ENCODE measurements at places on chromosomes 6 and 20. TPM values are rescaled to one million over a fixed set of nuclear protein-coding genes. Genes with fewer than 3 reads are reported as not detected.

PHACTR1 gene
- total RNA-seq, result 0.44 TPM

LPA gene
- not detected for total RNA-seq

FAM162B gene
- total RNA-seq, result not detected

GRCh38 chr20:64222291-64222735 lies 33.2 kb upstream of the PCMTD2 start:
- H3K4me3 ChIP-seq, result no peak overlapping the region
- peaks cover 48% of the 10 kb centered on the region for H3K4me1 ChIP-seq
- DNase-seq, result no peak
- no peak overlapping the region for H3K27ac ChIP-seq
- no peaks in the 10 kb centered on the region for H3K36me3 ChIP-seq
- no peaks in the 10 kb centered on the region for H3K27me3 ChIP-seq

- DNase-seq, result no peak
- peaks cover 21% of the 10 kb centered on the region for H3K4me1 ChIP-seq
- H3K27me3 ChIP-seq, result no peaks in the 10 kb centered on the region
- H3K27ac ChIP-seq, result no peak overlapping the region
- no peak overlapping the region for H3K4me3 ChIP-seq
These were observed 38.6 kb downstream of the ATXN1 start for GRCh38 chr6:16722630-16723029.

DNA sequence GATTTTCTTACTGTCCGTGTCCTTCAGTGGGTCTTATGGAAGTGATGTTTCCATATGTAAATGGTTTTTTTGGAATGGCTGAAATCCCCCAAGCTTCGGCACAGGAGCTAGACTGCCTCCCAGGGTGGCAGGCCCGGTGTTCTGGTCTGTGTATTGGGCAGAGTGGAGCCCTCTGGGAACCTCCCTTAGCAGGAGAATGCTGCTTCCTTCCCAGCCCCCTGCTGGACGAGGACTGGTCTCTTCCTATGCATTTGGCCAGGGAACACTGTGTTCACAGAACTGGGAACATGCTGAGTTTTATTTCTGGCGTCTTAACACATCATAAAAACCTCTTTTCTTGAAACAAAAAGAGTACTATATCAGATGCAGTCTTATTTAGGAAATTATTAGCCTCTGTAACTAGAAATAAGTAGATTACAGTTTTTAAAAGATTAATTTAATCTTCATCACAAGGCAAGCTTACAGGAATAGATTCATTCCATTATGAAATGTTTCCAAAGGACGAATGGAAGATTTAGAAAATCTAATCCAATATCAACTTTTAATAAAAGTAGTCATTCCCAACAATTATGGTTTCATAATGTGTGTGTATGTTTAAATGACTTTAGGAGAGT lies 56.6 kb downstream of the SYTL3 start:
- H3K27ac ChIP-seq, result no peak overlapping the region
- H3K4me1 ChIP-seq, result peaks cover 10% of the 10 kb centered on the region
- H3K27me3 ChIP-seq, result no peaks in the 10 kb centered on the region
- H3K36me3 ChIP-seq, result no peaks in the 10 kb centered on the region

DNA sequence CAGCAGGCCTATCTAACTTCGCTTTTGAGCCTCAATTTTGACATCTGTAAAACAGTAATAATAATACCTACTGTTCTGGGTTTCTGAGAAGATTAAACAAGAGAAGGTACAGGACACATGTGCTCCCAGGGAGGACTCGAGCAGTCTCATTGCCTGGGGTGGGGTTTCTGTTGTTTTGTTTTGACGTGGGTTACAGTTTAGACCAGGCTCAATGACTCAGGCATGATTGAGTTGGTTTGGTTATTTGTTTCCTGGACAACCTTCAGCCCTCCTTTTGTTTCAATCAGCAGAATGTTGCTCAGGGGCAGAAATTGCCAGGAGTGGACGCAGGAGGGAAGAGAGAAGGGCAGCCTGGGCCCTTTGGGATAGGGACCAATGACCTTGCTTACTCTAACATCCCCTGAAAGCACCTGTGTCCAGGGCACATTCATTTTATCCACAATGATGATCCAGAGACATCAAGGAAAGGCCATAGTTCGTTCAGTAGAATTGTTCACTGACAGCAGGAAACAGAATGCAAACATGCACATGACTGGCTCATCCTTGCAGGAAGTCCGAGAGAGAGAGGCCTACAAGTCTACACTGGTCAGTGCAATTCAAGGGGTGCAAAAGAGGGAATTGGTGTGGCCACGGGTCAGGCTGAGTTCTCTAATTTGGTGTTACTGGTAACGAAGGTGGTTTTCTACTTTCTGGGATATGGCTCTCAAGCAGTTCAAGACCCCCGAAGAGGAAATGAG lies 74.5 kb upstream of the MRPS10 start:
- peaks cover 56% of the 10 kb centered on the region for H3K4me1 ChIP-seq
- no peak overlapping the region for H3K27ac ChIP-seq
- H3K4me3 ChIP-seq, result no peak overlapping the region

- peaks cover 26% of the 10 kb centered on the region for H3K4me1 ChIP-seq
- no peaks in the 10 kb centered on the region for H3K27me3 ChIP-seq
- no peak for DNase-seq
- no peaks in the 10 kb centered on the region for H3K36me3 ChIP-seq
- no peak overlapping the region for H3K27ac ChIP-seq
These were observed 10.3 kb downstream of the ARHGAP18 start for GRCh38 chr6:129699659-129700058.

- DNase-seq, result no peak
- no peak overlapping the region for H3K4me3 ChIP-seq
- H3K27ac ChIP-seq, result no peak overlapping the region
- H3K36me3 ChIP-seq, result no peaks in the 10 kb centered on the region
These were observed 24.0 kb downstream of the SLC26A8 start for GRCh38 chr6:36000451-36000850.

- H3K27ac ChIP-seq, result no peak overlapping the region
- H3K36me3 ChIP-seq, result no peaks in the 10 kb centered on the region
- no peak overlapping the region for H3K4me3 ChIP-seq
- DNase-seq, result no peak
- H3K27me3 ChIP-seq, result no peaks in the 10 kb centered on the region
These were observed 49.8 kb downstream of the EDN1 start for GRCh38 chr6:12339808-12340487.

GRCh38 chr6:41392246-41392645 lies 56.8 kb downstream of the NCR2 start:
- no peak overlapping the region for H3K4me3 ChIP-seq
- H3K27ac ChIP-seq, result no peak overlapping the region
- peaks cover 4% of the 10 kb centered on the region for H3K27me3 ChIP-seq
- H3K36me3 ChIP-seq, result no peaks in the 10 kb centered on the region
- H3K4me1 ChIP-seq, result no peaks in the 10 kb centered on the region

GRCh38 chr20:35030136-35030535 lies 62.5 kb downstream of the TRPC4AP start:
- H3K27me3 ChIP-seq, result no peaks in the 10 kb centered on the region
- no peak for DNase-seq
- no peaks in the 10 kb centered on the region for H3K4me1 ChIP-seq

GRCh38 chr20:20946122-20946759 lies 159.9 kb downstream of the LINC00237 start:
- no peak for DNase-seq
- H3K27me3 ChIP-seq, result no peaks in the 10 kb centered on the region
- H3K4me1 ChIP-seq, result no peaks in the 10 kb centered on the region
- H3K36me3 ChIP-seq, result no peaks in the 10 kb centered on the region
- no peak overlapping the region for H3K27ac ChIP-seq

DNA sequence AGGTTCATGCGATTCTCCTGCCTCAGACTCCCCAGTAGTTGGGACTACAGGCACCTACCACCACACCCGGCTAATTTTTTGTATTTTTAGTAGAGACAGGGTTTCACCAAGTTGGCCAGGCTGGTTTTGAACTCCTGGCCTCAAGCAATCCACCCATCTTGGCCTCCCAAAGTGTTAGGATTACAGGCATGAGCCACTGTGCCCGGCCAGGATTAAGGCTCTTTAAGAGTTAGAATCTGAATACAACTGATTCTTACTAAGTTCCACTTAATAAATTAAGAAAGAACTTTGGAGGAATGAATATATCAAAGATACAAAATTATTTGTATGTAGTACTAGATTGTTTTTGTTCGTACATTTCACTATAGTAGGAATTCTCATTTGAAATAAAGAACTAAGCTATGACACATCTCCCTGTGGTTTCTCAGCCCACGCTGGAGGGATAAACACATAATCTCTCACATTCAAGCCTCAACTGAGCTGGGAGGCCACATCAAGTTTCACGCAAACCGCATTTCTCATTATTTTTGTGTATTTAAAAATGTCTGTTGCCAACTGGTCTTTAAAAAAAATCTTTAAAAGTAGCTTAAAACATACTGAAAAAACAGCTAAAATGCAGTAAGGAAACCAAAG lies 34.2 kb downstream of the DTNBP1 start:
- H3K4me1 ChIP-seq, result peaks cover 22% of the 10 kb centered on the region
- H3K36me3 ChIP-seq, result no peaks in the 10 kb centered on the region
- no peak overlapping the region for H3K27ac ChIP-seq
- no peaks in the 10 kb centered on the region for H3K27me3 ChIP-seq
- peak; percentile 8 for DNase-seq

GRCh38 chr6:54288474-54288873 lies 19.8 kb upstream of the TINAG start:
- H3K27me3 ChIP-seq, result no peaks in the 10 kb centered on the region
- no peak overlapping the region for H3K27ac ChIP-seq
- H3K4me3 ChIP-seq, result no peak overlapping the region
- no peaks in the 10 kb centered on the region for H3K4me1 ChIP-seq

GRCh38 chr20:17992847-17993513 lies 24.2 kb downstream of the MGME1 start:
- no peak for DNase-seq
- H3K27ac ChIP-seq, result no peak overlapping the region
- peaks cover 24% of the 10 kb centered on the region for H3K4me1 ChIP-seq
- H3K4me3 ChIP-seq, result no peak overlapping the region

DNA sequence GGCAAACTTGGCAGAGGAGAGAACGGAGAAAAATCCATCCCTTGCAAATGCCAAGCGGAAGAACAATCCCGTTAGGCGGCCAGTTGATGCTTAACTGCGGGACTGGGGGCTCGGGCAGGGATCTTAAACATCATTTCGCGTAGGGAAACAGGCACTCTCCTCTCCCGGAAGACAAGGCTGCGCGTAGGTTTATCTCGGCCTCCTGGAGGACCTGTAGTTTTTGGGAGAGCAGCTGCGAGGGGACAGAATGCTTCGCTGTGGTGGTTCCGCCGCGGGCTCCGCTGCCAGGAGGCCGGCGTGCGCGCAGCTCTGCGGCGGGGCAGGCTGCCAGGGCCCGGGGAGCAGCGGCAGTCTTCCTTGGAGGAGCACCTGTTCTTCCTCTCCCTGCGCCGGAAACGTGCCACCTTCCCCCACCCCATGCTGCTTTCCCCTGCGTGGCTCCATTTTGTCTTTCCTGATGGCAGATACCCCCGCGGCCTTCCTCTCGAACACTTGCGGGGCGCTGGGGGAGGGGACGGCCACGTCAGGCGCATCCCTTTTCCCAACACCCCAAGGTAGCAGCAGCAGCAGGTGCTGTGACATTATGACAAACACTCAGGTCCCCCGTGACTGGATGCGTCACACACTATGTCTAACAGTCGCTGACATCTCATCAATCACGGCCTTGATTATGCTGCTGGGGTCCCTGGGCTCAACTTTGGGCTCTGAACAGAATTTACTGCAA lies 230.7 kb upstream of the BTBD3 start:
- no peak for DNase-seq
- no peaks in the 10 kb centered on the region for H3K36me3 ChIP-seq
- H3K27ac ChIP-seq, result no peak overlapping the region
- H3K4me1 ChIP-seq, result no peaks in the 10 kb centered on the region

DNA sequence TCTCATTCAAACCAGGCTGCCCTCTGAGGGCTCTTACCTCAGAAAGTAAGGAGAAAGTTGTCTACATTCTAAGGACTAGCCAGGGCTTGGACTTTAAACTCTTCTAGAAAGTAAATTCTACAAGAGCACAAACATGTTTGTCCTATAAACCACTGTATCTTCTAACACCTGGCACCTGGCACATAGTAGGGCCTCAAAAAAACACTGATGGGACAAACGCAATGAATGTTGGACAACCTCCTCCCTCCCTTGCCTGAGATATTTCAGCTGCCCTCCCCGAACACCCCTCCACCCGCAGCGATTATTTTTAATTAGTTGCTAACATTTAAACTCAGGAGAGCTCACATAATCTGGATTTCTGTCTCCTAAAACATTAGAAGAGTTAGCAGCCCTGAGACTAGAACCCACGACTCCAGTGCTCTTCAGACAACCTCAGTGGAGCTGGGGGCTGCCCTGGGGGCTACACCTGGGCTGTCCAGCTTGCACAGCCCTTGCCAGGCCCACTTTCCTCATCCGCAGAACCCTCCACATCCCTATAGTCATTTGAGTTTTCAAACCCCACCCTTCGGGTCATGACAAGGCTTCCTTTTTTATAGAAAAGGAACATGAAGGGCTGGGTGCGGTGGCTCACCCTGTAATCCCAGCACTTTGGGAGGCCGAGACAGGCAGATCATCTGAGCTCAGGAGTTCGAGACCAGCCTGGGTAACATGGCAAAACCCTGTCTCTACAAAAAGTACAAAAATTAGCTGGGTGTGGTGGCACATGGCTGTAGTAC lies 4.9 kb downstream of the HCK start:
- no peak for DNase-seq
- H3K4me3 ChIP-seq, result no peak overlapping the region
- H3K27me3 ChIP-seq, result peaks cover 15% of the 10 kb centered on the region
- no peak overlapping the region for H3K27ac ChIP-seq

DNA sequence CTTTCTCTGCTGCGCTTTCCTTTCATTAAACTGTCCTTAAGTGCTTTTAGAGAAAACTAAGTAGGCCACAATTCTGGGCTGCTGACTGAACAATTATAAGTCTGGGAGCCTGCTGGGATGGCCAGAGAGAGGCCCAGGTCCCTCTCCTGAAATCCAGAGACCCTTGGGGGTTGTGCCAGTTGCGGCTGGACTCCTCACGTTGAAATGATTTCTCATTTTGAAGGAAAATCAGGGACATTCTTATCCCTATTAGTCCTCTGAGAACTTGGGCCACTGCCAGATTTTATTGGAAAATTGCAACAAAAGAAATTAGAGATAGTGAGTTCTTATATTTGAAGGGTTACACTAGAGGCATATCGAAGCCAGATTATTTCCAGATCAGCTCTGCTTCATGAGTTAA lies 145.1 kb downstream of the CLIC5 start:
- H3K36me3 ChIP-seq, result no peaks in the 10 kb centered on the region
- no peaks in the 10 kb centered on the region for H3K4me1 ChIP-seq
- H3K27me3 ChIP-seq, result no peaks in the 10 kb centered on the region
- H3K27ac ChIP-seq, result no peak overlapping the region
- no peak for DNase-seq

All from CD4-positive, alpha-beta memory T cell (primary cell).